ENCODE measurements at places on chromosomes 4 and X.
A peak's percentile ranks its signal among the peaks of the same experiment; 100 is the strongest.

- no peak for DNase-seq
Measured at GRCh38 chrX:10526451-10526850, 93.9 kb downstream of the MID1 start.

DNA sequence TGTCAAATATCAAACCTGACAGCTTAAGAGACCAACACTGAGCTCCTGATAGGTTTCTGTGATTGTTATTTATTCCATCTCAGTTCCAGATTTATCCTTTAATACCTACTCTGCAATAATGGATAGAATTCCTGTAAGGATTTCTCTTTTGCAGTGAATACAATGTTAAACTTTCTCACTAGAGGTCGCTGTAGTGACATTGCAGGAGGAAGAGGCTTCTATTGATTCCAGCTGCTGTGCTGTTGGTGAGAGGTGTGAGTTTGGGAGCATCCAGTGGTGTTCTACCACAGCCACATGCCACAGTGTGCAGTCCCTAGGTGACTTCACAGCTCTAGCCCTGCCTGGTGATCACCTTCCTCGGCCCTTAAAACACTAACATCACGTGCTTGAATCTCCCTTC is 34.6 kb upstream of the DCAF8L2 start:
- no peak for DNase-seq

GRCh38 chr4:86973668-86974067 is 38.9 kb downstream of the AFF1 start:
- DNase-seq, result no peak

DNA sequence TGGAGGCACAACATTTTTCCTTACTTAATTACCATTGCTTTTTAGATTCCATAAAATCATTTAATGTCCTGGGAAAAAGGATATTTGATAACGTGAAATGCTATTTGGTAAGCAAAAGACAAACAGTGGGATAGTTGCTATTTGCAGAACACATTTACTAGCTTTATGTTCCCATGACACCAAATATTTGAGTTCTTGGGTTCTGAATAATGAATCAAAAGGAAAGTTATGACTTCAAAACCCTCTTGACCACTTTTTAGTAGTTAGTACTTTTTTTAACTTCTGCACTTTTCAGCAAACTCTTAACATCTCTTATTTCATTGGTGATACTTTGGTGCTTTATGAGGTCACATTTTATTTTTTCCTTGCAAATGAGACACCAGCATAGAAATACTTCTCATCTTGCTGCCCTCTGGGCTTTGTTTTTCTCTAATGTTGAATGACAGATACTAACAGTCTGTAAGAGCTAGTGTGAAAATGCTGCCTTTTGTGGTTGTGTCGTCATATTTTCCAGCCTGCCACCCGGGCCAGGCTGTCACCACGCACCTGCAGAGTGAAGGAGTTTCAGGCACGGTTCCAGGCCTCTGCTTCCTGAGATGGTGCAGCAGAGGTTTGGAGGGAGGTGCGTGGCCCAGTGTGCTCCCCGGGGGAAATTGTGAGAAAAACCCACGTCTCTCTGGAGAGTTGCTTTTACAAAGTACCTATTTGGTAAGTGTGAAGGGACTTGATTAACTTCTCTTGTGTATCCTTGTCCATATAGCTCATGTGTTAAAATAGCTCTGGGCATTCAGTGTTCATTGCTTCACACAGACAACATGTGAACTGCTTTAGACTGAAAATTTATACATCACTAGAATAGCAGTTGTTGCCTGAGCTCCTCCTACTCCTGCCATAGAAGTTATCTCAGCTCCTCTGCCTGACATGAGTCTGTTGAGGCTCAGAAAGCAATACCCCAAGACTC is 34.7 kb downstream of the MSL3 start:
- DNase-seq, result peak; percentile 71

- no peak for DNase-seq
Measured at GRCh38 chr4:69078852-69079251, 17.4 kb upstream of the UGT2B7 start.

DNA sequence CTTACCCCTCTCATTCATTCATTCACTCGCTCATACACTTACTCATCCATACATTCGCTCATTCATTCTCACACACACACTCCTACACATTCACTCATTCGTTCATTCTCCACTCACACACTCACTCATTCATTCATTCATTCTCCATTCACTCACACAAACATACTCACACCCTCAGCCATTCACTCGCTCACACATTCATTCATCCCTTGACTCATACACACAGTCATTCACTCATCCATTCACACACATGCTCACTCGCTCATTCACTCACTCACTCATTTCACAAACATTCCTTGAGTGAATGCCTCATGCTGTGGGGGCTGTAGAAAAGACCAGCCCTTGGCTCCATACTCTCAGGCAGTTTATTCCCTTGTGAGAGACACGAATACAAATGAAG is 151.1 kb upstream of the MAMLD1 start:
- DNase-seq, result no peak

DNA sequence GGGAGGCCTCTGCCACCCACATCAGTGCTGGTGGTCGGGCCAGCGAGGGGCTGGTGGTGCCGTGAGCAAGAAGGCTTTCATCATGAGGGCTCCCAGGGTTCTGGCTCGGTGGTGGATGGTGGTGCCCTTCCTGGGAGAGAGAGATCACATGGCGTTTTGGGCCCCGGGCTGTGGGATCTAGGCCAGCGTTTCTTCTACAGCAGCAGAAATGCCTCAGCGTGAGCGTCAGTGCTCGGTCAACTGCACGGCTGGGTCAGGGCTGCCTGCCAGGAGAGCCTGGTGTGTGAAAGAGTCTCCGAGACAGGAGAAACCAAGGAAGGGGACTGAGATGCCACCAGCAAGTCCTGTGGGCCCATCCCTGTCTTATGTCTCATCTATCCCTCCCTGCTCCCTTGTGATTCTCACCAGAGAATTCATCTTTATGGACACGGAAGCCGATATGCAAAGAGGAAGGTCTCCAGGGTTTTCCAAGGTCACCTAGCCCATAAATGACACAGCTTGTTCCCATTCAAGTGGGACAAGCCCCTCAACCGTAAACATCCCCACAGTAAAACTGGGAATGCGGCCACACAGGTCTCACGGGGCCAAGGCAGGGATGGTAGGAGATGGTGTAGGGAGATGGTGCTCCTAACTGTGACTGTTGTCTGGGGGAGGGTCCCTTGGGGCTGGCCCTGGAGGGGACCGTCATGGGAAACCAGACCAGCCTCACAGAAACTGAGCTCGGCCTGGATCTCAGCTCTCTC is 99.2 kb downstream of the SORCS2 start:
- no peak for DNase-seq

- no peak for DNase-seq
Measured at GRCh38 chrX:119698845-119699244, 5.9 kb upstream of the SEPTIN6 start.

GRCh38 chr4:48470137-48470536 is 13.0 kb upstream of the SLC10A4 start:
- DNase-seq, result no peak

DNA sequence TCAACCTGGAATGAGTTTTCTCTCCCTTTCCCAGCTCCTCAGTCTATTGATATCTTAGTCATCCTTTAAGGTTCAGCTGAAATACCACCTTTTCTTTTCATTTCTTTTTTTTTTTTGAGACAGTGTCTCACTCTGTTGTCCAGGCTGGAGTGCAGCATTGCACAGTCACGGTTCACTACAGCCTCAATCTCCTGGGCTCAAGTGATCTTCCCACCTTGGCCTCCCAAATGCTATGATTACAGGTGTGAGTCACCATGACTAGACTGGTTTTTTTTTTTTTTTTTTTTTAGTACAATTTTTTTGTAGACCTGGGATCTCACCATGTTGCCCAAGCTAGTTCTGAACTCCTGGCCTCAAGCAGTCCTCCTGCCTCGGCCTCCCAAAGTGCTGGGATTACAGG is 28.9 kb downstream of the AFF1 start:
- DNase-seq, result no peak

- DNase-seq, result no peak
Measured at GRCh38 chrX:151384807-151385206, 12.2 kb upstream of the VMA21 start.

DNA sequence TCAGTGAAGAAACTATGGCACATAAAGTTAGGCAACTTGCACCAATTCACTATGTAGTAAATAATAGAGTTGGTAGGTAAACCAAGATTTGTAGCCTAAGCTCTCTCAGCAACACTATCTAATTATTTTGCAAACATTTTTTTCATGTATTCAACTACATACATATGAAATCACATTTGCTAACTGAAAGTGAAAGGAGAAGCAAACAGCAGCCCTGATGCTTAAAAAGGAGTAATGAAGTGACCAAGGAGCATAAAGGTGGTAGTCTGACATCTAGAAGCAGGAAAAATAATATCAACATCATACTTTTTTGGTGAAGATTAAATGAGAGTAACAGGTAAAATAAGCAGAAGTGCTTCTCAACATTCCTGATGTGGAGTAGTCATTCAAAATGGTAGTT is 603.7 kb downstream of the GRXCR1 start:
- DNase-seq, result no peak

DNA sequence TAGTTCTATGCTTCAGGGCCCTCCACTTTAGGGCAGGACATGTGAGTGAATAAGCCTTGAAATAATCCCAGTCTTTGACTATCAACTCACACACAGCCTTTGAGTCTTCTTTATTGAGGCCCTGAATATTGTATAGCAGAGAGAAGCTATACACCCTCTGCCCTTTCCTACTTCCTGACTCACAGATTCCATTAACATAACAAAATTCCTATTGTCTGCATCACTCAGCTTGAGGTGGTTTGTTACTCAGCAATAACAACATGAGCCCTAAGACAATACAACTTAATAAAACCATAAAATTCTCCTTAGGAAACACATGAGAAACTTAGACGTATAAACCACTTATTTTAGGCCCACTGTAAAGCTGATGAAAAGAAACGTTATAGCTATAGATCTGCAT is 680.3 kb upstream of the DIAPH2 start:
- no peak for DNase-seq

- no peak for DNase-seq
Measured at GRCh38 chr4:52701207-52701606, 42.1 kb upstream of the USP46 start.

GRCh38 chr4:6534618-6535328 is 40.2 kb upstream of the MAN2B2 start:
- no peak for DNase-seq

DNA sequence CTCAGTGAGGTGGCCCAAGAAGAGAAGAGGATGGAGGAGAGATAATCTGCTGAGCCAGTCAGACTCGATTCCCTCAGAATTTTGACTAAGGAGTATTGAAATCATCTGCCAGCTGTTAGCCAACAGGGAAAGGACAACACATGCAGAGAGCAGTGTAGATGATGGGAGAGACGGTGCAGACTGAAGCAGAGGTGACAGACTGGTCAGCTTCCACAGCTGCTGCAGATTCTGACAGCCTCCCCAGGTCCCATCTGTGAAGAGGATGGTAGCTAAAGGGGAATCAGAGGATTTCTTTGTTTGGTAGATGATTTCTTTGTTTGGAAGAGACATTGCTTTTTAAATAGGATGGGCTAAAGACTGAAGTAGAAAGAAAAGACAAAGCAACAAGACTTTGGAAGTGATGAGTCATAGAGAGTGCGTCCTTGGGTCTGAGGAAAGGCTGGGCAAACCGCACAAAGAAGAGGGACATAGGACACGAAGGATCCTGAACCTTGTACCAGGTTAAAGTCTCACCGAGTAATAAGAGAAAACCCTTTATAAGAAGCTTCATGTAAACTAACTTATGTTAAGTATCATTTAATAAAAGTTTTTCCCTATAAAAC is 27.6 kb downstream of the INTU start:
- no peak for DNase-seq

DNA sequence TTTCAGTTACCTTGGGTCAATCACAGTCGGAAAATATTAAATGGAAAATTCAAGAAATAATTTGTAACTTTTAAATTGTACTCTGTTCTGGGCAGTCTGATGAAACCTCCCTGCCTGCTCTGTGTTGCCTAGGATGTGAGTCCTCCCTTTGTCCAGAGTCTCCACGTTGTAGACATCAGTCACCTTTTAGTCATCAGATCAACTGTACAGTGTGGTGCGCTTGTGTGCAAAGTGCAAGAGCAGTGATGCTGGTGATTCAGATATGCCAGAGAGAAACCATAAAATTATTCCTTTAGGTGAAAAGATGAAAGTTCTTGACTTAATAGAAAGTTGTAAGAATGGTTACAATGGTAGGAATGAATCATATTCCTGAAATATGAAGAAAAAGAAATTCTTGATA is 1.4 kb downstream of the SPATA4 start:
- peak; percentile 64 for DNase-seq

DNA sequence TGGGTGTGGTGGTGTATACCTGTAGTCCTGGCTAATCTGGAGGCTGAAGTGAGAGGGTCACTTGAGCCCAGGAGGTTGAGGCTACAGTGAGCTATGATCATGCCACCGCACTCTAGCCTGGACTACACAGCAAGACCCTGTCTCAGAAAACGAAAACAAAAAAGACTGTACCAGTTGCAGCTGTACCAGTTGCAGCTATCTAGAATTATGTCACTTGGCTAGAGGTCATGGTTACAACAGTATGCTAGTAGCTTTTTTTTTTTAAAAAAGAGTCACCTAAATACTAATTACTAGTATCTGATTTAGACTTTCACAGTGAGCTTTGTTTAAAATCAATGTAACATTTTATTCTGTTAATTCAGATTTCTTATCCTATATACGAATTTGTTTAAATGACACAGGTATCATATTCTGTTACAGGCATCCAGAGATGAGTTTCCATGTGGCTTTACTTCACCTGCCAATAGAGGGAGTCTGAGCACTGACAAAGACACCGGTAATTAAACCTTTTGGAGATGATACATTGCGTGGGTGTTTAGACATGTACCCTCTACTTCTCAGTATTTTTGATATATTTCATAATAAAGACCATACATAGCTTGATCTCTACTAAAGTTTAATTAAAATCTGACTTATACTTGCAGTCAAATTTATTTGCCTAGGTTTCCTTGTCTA is 100.2 kb upstream of the IL13RA1 start:
- DNase-seq, result no peak

GRCh38 chr4:39456946-39457763 is 1.6 kb downstream of the RPL9 start:
- no peak for DNase-seq

GRCh38 chrX:118530219-118530911 is 34.8 kb downstream of the DOCK11 start:
- no peak for DNase-seq

GRCh38 chrX:70434914-70435586 is 9.6 kb upstream of the DLG3 start:
- no peak for DNase-seq

DNA sequence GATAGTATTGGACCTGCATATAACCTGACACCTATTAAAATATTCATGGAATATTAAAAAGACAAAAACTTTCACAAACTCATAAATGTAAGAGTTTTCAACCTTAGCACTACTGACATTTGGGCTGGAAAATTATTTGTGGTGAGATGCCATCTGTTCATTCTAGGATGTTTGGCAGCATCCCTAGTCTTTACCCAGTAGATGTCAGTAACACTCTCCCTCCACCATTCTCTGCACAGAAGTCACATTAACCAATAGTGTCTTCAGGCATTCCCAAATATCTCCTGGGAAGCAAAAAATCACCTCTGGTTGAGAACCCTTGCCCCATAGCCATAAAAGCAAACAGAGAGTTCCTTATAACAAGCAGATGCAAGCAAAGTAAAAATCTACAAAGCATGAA is 41.4 kb upstream of the NDST4 start:
- DNase-seq, result no peak
